ENCODE measurements at places on chromosomes 12 and 14.

DNA sequence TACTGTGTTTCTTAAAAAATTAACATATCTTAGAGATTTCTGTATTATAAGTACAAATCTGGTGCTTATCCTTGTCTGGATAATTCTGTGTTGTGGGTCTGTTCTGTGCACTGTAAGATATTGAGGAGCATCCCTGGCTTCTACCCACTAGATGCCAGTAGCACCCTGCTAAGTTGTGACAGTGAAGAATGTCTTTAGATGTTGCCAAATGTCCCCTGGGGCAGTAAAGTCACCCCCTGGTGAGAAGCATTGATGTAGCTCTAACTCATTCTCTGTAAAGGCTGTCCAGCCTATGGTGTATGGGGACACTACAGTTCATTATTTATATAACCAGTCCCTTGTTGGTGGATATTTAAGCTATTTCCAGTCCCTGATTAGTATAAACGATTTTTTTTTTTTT is 31.4 kb downstream of the MAP1LC3B2 start:
- no peak for DNase-seq

DNA sequence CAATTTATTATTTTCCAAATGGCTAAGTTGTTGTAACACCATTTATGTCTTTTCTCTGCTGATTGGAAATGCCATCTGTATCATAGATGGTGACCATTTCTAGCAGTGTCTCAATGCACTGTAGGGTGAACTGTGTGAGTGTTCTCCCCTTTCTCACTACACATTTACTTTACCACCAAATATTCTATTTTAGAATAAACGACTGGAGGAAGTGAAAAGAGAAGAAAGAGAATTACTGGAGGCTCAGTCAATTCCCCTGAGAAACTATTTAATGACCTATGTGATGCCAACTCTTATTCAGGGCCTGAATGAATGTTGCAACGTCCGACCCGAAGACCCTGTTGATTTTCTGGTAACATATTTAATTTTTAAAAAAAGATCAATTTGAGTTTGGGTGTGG is 15.5 kb upstream of the PAPOLA start:
- no peak for DNase-seq

DNA sequence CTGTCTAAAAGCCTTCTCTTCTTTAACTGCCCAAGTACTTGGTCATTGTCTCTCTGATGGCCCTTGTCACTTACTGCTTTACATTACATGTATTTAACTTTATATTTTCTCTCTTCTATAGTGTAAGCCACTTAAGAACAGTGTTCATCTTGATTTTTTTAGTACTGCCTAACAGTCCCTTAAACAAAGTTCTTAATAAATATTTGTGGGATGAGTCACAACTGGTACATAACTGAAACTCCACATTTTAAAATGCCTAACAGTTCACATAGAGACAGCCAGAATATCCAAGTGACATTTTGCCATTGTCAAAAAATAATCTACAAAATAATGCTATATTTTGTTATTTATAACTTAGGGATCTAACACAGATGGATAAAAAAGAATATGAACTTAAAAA is 146.6 kb downstream of the STXBP6 start:
- DNase-seq, result no peak

DNA sequence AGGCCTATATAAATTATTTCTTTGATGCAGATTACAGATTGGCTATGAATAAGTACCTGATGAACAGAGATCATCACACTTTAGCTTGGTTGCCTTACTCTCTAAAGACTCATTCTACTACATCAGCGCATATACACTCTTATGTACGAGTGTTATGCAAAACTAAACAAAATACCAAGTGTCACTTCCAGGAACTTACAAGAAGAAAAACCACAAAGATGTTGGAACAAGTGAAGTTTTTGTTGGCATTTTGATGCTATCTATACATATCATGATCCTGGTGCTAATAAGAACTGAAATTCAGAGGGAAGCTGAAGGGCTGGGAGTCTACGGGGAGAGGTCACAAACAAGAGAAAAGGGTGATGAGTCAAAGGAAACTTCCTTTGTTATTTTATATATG is 47.9 kb upstream of the CERS5 start:
- no peak for DNase-seq

- DNase-seq, result no peak
Measured at GRCh38 chr12:32135967-32136366, 29.3 kb downstream of the BICD1 start.

DNA sequence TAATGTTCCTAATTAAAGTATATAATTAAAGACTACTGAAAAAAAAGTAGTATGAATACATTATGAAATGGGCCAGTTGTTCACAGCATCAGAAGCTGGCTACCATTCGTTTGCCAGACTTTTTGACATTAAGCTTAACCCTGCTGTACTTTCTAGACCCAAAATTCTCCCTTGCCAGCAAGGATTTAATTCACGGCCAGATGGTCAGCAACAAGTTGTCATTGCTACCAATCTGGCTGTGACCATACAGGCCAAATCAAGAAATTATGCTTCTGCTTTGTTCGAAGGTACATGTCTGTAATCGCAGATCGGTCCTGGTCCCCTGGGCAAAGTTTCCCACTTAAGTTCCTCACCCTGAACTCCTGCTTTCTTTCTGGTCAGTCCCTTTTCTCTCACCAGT is 217.7 kb upstream of the ATXN7L3B start:
- no peak for DNase-seq

DNA sequence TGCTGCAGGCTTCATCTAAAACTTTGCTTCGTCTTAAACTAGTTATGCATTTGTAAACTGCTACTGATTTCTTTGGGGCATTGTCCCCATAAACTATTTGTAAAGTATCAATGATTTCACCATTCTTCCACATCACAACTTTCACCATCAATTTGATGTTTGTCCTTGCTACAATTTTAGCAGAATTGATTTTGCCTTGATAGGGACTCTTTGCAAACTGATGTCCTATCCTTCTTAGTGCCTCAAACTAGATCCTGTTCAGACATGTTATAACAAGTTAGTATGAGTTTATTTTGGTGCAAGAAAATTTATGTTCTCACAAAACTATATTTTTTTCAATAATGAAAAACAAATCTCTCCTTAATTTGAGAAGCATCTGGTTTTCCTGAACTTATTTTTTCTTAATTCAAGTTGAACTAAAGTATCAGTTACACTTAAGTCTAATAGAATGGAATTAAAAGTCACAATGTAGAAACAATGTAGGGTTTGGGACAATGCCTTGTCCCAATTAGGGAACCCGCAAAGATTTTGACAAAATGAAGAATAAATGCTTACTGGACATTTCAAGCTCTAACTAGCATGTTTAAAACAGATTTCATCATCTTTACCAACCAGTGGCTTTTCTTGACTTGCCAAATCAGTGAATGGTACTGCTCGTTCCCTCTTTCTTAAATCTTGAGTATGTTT is 10.1 kb upstream of the ARID4A start:
- DNase-seq, result no peak

GRCh38 chr12:54497883-54498282 is 331 bp downstream of the NCKAP1L start:
- DNase-seq, result no peak

- no peak for DNase-seq
Measured at GRCh38 chr12:92953747-92954146, 24.7 kb upstream of the EEA1 start.

DNA sequence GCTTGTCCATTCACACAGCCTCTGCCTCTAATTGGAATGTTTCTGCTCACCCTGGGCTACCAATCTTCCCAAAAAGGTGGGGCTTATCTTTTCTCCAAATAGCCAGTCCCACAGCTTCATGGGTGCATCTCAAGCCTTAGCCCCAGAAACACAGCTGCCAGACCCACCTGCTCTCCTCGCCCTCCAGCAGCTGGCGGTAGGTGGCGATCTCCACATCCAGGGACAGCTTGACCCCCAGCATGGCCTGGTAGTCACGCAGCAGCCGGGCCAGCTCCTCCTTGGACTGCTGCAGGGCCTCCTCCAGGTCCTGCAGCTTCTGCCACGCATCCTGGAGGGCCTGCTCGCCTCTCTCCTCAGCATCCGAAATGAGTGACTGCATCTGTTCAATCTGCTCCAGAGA is 11.1 kb downstream of the KRT77 start:
- DNase-seq, result no peak

DNA sequence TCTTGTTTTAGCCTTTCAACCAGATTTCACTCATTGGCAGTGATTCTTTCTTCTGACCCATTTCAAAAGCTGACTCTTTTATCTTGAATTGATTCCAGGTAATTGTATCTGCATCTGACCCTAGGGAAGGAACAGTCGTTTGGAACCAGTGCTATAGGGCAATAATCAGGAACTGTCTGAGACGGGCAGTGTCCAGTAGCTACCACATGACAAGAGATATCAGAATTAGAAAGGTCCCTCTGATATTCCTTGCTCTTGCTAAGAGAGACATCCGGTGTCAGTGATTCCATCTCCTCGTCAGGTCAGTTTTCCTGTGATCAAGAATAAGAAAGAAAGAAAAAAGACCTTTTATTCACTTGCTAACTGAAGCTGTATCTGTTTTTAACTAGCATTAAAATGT is 47.8 kb upstream of the PDE3A start:
- no peak for DNase-seq

Measured in activated naive CD4-positive, alpha-beta T cell treated with Interleukin-2 at 50 U/mL for 16 hours (primary cell).